ENCODE measurements at places on chromosomes 6 and 20. TPM values are rescaled to one million over a fixed set of nuclear protein-coding genes. Genes with fewer than 3 reads are reported as not detected.

The SNAP91 gene
- 2.0 TPM for polyA plus RNA-seq

The GLP1R gene
- 0.10 TPM for polyA plus RNA-seq

The SLC25A27 gene
- polyA plus RNA-seq, result 30.5 TPM

The CPNE5 gene
- 10.7 TPM for polyA plus RNA-seq

The PAK5 gene
- 0.19 TPM for polyA plus RNA-seq

The FAM120B gene
- polyA plus RNA-seq, result 20.6 TPM

The SHLD1 gene
- polyA plus RNA-seq, result 6.5 TPM

The PRSS16 gene
- polyA plus RNA-seq, result 0.11 TPM

The FUCA2 gene
- 37.3 TPM for polyA plus RNA-seq

The LSM14B gene
- polyA plus RNA-seq, result 85.4 TPM

DNA sequence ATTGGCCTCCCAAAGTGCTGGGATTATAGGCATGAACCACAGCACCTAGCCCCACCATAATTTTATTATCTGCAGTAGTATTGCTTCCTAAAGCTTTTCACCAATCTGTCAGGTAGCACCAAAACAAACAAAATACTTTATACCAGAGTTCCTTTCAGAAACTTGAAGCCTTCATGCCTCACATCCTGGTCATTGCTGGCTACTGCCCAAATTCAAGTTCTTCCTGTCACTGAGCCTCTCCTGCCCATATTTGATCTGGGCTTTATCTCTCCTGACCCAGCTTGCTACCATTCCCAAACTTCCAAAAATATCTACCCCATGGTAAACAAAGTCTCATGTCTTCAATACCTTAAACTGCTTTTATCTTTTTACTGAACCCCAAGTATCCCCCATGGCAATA is 34.9 kb upstream of the DST start:
- DNase-seq, result no peak

GRCh38 chr6:71465096-71465495 is 176.5 kb downstream of the OGFRL1 start:
- DNase-seq, result no peak

DNA sequence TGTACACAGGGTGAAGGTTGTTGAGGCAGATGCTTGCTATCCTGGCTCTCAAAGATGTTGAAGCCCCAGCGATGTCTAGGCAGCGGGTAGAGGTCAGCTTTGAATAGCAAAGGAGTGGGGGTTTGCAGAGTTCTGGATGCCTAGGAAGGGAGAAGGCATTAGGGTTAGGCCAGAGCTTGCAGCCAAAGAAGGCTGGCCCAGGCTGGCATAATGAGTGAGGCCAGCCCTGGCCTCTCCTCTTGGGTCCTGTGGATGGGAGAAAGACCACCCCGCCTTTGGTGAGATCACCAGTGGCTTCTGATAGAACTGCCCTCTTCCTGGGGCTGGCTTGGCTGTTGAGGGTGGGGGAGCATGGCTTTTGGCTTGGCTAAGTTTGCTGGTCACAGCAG is 406 bp upstream of the WFDC5 start:
- DNase-seq, result no peak

DNA sequence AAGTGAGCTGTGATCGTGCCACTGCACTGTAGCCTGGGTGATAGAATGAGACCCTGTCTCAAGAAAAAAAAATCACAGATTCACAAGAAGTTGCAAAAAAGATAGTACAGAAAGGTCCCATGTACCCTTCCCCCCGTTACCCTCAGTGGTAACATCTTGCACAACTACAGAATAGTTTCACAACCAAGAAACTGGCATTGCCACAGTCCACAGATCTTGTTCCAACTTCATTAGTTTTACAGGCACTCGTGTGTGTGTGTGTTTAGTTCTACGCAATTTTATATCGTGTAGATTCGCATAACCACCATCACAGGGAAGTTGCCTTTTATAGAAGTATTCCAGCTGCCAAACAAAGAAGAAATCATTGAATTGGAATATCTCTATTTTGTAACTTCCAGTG is 19.1 kb downstream of the SPATA2 start:
- DNase-seq, result no peak

GRCh38 chr6:169577974-169578373 is 123.9 kb downstream of the WDR27 start:
- DNase-seq, result no peak

GRCh38 chr6:14638906-14639761 is 521.6 kb downstream of the CD83 start:
- peak; percentile 56 for DNase-seq

- DNase-seq, result no peak
These were observed 156.6 kb upstream of the HCRTR2 start for GRCh38 chr6:55017555-55018300.

GRCh38 chr6:73339340-73339739 is 14.7 kb downstream of the DPPA5 start:
- DNase-seq, result no peak

GRCh38 chr20:60060006-60060557 is 101.9 kb downstream of the CDH26 start:
- no peak for DNase-seq

DNA sequence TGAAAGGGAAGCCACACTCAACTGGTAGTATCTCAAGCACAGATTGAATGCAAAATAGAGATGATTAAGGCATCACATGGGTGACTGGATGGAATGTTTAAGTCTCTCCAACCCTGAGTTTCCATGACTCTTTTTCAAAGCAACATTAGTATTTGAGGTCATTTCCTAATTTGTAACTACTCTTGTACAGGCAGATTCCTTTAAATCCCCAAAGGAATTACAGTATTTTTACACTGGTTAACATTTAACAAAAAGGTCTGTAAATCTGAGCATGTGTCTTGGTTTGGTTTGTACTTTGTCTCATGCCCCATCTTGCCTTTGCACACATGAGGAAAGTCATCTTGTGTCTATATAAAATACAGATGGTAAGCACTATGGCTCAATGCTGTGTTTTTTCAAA is 15.1 kb downstream of the RMND1 start:
- no peak for DNase-seq

- DNase-seq, result peak; percentile 5
These were observed 54.1 kb upstream of the PTPRT start for GRCh38 chr20:43243672-43244269.

GRCh38 chr20:61644378-61645076 is 392.5 kb downstream of the CDH4 start:
- peak; percentile 84 for DNase-seq

DNA sequence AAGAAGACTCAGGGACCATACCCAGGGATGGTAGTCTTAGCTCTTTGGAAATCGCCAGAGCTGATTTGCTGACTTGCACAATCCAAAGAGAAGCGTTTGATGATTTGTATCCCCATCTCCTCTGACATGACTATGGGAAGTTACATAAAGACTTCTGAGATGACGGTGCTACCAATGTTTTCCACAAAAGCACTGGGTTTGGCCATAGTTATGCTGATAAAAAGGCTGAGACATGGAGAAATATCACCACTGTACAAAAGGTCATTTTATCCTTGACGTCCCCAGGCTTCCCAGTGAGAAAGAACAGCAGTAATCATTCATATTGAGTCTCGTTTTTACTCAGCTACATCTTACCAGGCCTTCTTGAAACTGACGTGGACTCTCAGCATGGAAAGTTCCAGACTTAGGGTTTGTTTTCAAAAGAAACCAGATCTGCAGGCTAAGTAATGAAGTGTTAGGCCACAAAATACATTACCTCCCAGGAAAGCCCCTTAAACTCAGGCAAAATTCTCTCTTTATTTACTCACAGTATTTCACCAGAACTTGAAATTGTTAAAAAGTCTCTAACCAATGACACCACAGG is 370.3 kb upstream of the JARID2 start:
- no peak for DNase-seq

GRCh38 chr6:18997375-18997826 is 610.3 kb downstream of the RNF144B start:
- no peak for DNase-seq
